ENCODE measurements at places on chromosomes 13 and 19. TPM values are rescaled to one million over a fixed set of nuclear protein-coding genes. Genes with fewer than 3 reads are reported as not detected.

The CEACAM4 gene
- not detected for total RNA-seq

The C5AR2 gene
- total RNA-seq = not detected

The GRK1 gene
- total RNA-seq = not detected

The GSX1 gene
- not detected for total RNA-seq

The PTPRH gene
- total RNA-seq = 38.1 TPM

The C19orf67 gene
- not detected for total RNA-seq

- DNase-seq = no peak
These were observed 30.4 kb downstream of the NOTCH3 start for GRCh38 chr19:15170345-15170744.

DNA sequence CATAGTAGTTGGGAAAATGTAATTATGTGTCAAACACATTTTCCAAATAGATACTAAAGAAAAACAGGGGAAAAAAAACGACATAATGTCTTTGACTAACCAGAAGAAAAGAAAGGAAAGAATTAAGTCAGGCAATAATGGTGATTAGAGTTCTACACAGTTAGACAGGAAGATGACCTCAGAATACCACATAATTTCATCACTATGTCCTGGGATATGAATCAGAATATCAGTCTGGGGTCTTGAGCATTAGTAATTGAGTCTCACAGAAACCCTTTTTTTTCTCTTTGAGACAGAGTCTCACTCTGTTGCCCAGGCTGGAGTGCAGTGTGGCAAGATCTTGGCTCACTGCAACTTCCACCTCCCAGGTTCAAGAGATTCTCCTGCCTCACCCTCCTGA is 503.4 kb downstream of the SLITRK1 start:
- DNase-seq = no peak

The EPS8L1 gene
- total RNA-seq = 8.7 TPM

The TNFAIP8L1 gene
- total RNA-seq = 2.8 TPM
